ENCODE measurements at places on chromosomes 2 and 18. TPM values are rescaled to one million over a fixed set of nuclear protein-coding genes. Genes with fewer than 3 reads are reported as not detected.
A peak's percentile ranks its signal among the peaks of the same experiment; 100 is the strongest.

Gene CACNB4
- total RNA-seq: 0.31 TPM

Gene RNF152
- 2.9 TPM for total RNA-seq

Gene CPO
- total RNA-seq: not detected

Gene TMEM247
- not detected for total RNA-seq

Gene TNFAIP6
- total RNA-seq: 8.8 TPM

DNA sequence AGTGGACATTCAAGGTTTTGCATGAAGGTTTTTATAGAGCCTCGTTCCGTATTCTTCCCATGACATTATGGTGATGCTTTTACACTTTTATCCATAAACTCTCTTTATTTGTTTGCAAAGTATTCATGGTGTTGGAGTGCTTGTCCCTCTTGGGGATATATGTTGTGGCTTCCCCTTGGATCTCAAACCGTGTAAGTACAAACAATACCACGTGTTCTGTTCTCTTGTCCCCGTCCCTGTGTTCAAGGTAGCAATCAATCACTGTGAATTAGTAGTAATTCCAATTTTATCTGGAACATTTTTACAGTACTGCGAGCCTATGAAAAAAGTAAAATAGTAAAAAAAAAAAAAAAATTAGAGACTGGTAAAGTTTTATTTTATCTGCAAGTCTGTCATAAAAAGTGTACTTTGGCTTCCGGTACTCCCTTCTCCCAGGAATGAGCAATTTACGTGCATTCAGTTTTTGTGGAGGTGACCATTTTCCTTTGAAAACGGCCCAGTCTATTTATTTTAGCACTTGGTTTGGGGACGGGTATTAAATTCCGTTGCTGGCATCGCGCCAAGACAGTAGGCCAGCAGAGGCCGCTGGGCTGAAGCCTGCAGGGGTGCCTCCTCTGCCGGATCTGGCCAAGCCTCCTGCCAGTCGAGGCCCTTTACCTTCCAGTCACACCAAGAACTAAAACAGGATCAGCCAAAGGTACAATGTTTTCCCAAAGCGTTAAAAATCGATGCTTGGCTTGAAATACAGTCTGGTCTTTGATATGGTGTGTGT, 175.7 kb downstream of the SOCS6 start:
- peak; percentile 83 for DNase-seq

- DNase-seq: peak; percentile 83
Measured at GRCh38 chr2:231222318-231223000, 24.0 kb downstream of the ARMC9 start.

GRCh38 chr2:73291093-73291460, 2.3 kb downstream of the EGR4 start:
- peak; percentile 67 for DNase-seq

DNA sequence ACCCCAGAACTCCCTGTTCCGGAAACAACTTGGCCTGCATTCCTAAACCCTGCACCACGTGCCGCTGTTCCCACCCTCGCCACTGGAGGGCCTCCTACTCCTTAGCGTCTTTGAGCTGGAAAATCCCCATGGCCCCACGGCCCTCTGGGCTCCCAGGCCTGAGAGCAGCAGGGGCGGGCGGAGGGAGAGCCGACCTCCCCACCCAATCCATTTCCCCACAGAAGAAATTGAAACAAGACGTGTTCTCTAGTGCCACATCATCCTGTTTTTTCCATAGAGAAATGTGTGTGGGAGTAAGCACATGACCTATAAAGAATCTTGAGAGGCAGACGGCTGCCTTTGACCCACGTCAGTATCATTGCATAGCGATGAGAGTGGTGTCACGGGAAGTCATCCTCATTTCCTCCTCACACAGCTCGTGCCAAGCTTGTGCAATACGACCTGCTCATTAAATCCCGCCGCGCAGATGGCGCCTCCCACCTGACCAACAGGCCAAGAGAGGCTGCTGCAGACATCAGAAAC, 79.2 kb downstream of the LAMA1 start:
- peak; percentile 81 for DNase-seq

GRCh38 chr2:101900375-101900774, 91.4 kb upstream of the IL1R2 start:
- no peak for DNase-seq

GRCh38 chr2:232890896-232891601, 21.0 kb downstream of the SNORC start:
- DNase-seq: peak; percentile 9

DNA sequence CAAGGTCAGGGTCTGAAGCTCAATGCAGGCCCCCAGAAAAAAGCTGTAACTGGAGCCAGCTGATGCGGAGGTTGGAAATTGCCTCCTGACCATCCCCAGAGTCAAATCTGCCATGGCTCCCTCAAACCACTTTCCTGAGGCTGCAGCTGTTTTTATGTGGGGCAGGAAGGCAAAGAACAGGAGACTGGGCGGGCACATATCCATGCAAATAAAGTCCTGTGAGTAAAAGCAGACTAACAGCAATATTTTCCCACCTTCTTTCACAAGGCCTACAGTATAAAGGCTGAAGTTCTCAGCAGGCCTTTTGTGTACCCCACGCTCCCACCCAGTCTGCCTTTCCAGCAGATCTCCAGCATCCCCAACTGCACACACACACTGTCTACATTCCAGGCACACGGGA, 47.1 kb downstream of the CYP1B1 start:
- DNase-seq: peak; percentile 47
